ENCODE measurements at places on chromosomes 1 and 21. TPM values are rescaled to one million over a fixed set of nuclear protein-coding genes. Genes with fewer than 3 reads are reported as not detected.

Gene COL24A1
- total RNA-seq: not detected

Gene FMO3
- 0.06 TPM for total RNA-seq

Gene ATAD3C
- not detected for total RNA-seq

Gene ERRFI1
- total RNA-seq: 8.3 TPM

Gene DENND2D
- total RNA-seq: 0.49 TPM

Gene ALDH4A1
- total RNA-seq: 18.9 TPM

Gene SPRR2G
- not detected for total RNA-seq

Gene LCK
- total RNA-seq: not detected

Gene ETNK2
- 15.5 TPM for total RNA-seq

Gene RHBDL2
- total RNA-seq: 0.63 TPM

Gene KCNJ9
- total RNA-seq: not detected

Gene FCRLB
- 0.97 TPM for total RNA-seq

Gene UTP25
- 3.7 TPM for total RNA-seq

Gene TMEM269
- not detected for total RNA-seq

Gene LORICRIN
- not detected for total RNA-seq

Gene PLA2G2D
- not detected for total RNA-seq

Gene ABCG1
- total RNA-seq: 107 TPM

Gene TSPAN2
- total RNA-seq: 8.1 TPM

Gene MUTYH
- total RNA-seq: 10.7 TPM

Gene FCRL2
- not detected for total RNA-seq

Gene SPATA46
- total RNA-seq: not detected

Gene GJB4
- not detected for total RNA-seq

Gene DNASE2B
- total RNA-seq: under 0.01 TPM

Gene GJB3
- not detected for total RNA-seq

Gene ORC1
- total RNA-seq: 4.8 TPM

Gene LRRC8C
- total RNA-seq: 27.1 TPM

Gene KCNE2
- total RNA-seq: not detected

Gene TPTE
- not detected for total RNA-seq

Gene WNT2B
- 4.1 TPM for total RNA-seq

Gene FLG2
- total RNA-seq: not detected

Gene CSMD2
- total RNA-seq: 0.19 TPM

Gene CYP2J2
- total RNA-seq: 0.16 TPM

Gene TMEM240
- 2.1 TPM for total RNA-seq
